Activated effector memory CD4-positive, alpha-beta T cell treated with anti-CD3 and anti-CD28 coated beads, Interleukin-2, amount 50 U/mL, for 16 hours (primary cell): ENCODE measurements at places on chromosomes 5 and 9.

GRCh38 chr5:98031496-98031895, 742.0 kb upstream of the RGMB start:
- DNase-seq = no peak

DNA sequence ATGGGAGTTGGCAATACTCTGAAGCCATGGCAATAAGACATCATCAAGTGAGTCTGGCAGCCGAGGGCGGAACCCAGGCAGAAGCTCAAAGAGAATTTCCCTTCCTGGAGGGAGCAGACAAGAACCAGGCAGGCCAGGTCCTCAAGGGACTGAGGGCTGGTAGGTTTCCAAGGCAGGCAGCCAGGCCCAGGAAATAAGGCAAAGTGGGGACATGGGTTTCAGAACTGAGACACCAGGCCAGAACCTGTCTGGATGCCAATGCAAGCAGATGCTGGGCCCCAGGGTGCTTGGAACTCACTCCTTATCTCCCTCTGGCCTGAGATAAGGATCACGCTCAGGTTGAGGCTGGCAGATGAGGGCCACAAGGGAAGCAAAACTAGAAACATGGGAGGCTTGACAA, 8.9 kb downstream of the TSSK1B start:
- DNase-seq = no peak

- no peak for DNase-seq
Measured at GRCh38 chr5:131720714-131721113, 76.1 kb downstream of the FNIP1 start.

GRCh38 chr5:150001660-150002486, 1.3 kb downstream of the HMGXB3 start:
- peak; percentile 83 for DNase-seq

- DNase-seq = no peak
Measured at GRCh38 chr5:149423794-149424268, 44.7 kb upstream of the IL17B start.

- DNase-seq = no peak
Measured at GRCh38 chr9:107213080-107213479, 70.0 kb upstream of the RAD23B start.

DNA sequence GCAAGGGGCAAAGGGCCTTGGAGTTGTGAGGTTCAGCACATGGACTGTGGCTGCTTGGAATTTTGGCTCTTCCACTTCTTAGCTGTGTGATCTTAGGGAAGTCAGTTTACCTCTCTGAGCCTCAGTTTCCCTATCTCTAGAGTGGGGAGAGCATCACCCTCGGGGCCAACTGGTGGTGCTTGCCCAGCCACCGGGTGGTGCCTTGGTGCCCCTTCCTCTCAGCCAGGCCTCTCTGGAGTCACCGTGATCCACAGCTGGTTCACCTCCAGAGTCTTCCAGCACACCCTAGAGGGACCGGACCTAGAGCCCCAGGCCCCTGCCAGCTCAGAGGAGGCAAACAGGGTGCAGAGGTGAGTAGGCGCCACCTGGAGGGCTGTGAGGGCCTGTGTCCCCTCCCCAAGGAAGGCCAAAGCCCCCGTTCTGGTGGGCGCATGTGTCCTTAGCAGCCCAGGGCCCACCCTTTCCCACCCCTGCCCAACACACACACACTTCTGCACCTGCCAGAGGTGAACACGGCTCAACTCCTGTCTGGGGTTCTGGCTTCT, 7.7 kb downstream of the ADGRD2 start:
- no peak for DNase-seq

DNA sequence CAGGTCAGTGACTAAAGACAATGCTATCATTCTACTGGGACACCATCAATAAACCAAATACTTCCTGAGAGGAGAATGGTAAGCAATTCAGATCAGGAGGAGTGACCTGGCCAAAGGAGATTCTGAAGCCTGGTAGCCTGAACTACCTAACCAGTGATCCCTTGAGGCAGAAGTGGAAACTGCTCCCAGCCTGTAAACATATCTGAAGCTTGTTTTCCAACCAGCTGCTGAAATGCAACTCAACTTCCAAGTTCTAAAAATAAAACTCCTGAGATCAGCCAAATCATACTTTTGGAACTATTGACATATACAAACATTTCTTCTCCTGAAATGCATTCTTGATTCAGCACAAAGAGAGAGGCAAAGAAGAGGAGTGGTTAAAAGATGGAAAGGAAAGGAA, 204.1 kb downstream of the EBF1 start:
- no peak for DNase-seq

DNA sequence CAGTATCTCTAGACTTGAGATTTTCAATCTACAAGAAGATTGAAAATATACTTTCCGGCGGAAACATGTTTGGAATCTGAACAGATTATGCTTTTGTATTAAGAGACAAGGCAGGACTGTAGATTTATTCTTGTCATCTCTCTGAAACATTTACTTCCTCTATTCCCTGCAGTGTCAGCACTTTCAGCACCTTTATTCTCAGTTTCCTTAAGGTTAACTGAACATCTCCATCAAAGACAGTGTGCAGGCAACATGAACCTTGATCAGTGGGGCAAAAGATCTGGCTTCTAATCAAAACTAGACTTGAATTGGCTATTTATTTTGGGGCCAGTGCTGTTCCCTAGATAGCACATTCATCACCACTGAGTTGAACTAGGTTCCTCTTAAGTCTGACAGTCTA, 129.9 kb upstream of the HCN1 start:
- DNase-seq = no peak

GRCh38 chr5:74576941-74577456, 63.5 kb downstream of the ENC1 start:
- DNase-seq = peak; percentile 64

- DNase-seq = no peak
Measured at GRCh38 chr5:156380848-156381247, 53.9 kb downstream of the SGCD start.

GRCh38 chr9:127899128-127899943, at the start of gene ST6GALNAC6:
Gene ST6GALNAC6, minus strand, starts transcription at chr9:127899603. Its CDS starts 1,622 bp downstream, at chr9:127897981.
- DNase-seq = peak; percentile 90

- no peak for DNase-seq
Measured at GRCh38 chr5:143874312-143874711, 62.4 kb downstream of the HMHB1 start.

- DNase-seq = no peak
Measured at GRCh38 chr9:91182429-91183225, 179.1 kb downstream of the AUH start.
